Activated CD4-positive, CD25-positive, alpha-beta regulatory T cell (primary cell): ENCODE measurements at places on chromosomes 3 and 15.

DNA sequence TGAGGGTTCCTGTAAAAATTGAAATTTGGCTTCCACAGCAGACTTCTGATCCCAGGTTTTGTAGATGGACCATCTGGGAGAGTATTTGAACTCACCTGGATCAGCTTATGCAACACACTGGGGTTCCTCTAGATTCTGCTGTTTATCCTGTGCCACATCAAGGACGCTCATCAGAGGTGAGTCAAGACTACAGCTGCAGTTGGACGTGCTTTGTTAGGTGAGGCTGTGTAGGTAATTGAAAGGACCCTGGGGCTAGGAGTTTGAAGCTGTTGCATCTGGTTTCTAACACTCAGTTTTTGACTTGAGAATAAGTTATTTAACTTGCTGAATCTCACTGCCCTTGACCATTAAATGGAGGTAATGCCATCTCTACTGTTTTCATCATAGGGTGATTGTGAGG is 394.2 kb downstream of the EDEM1 start:
- DNase-seq: no peak

- no peak for DNase-seq
Observed at GRCh38 chr15:82129761-82130160, 83.9 kb upstream of the MEX3B start.

DNA sequence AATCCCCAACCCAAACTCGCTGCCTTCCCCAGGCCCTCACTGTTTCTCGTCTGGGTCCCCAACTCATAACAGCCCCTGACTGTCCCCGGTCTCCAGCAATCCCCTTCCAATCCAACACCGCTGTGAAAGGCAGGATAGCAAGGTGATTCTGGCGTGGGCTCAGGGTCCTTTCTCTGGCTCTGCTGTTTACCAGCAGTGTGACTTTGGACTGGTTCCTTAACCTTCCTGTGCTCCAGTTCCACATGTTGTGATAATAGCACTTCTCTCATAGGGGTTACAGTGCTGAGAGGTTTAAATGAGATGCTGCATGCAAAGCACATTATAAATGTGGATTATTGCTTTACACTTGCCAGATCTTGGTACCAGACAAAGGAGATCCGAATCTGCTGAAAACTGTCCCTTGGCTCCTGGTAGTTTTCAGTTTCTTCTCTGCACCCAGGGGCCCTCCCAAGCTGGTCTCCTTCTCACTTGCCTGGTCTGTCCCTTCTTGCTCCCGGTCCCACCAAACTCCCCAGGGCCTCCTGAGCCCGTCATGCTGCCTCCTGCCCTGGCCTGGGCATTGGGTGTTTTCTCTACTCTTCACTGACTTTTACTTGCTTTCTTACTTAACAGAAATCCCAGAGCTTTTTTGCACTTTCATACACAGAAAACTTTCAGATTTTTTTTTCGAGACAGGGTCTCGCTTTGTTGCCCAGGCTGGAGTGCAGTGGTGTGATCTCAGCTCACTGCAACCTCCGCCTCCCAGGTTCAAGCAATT is 26.8 kb upstream of the CYP11A1 start:
- no peak for DNase-seq

DNA sequence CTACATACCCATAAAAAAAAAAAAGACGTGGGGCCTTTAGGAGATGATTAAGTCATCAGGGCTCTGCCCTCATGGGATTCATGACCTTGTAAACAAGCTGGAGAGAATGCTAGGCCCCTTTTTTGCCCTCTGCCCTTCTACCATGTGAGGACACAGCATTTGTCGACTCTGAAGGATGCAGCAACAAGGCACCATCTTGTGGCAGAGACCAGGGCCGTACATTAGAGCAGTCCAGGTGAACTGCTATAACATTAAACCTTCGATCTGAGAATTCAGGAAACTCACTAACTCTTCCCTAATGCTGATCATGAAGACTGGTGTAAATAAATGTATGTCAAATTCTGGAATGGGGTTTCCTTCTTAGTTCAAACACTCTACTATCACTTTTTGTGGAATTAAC is 30.7 kb upstream of the SIAH2 start:
- no peak for DNase-seq

GRCh38 chr15:90539789-90540188 is 10.1 kb downstream of the CRTC3 start:
- no peak for DNase-seq

DNA sequence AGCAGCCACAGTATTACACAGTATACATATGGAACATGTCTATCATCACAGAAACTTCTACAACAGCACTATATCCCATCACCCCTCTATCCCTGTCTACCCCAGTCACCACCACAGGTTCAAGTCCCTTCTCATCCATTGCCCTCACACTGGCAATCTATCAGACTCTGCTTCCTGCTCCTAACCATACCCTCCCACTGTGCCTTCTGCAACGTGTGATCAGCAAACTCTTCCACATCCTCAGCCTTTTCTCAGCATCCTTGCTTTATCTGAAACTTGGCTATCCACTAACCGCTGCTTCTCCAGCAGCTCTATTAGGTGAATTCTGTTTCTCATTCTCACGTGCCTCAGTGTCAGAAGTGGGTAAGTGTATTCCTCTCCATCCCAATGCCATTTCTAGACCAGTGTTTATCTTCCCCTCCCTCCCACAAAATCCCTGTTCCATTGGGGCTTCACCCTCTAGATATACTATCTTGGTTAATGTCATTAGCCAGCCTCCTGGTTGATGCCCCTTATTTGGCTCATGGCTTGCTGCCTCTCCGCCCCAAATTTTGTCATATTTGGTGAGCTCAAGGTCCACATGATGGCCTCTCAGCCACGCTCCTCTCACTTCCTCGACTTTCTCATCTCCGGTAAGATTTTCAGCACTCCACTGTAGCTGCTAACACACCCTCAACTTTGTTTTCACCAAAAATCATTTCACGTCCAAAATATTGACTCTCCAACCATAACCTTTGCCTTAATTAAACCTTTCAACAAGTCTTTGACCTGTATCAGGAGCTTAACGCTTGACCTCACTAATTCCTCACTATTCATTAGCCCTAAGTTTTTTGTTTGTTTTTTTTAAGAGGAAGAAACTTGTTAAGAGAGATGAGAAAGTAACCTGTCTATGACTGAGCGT is 69.1 kb downstream of the RBPMS2 start:
- no peak for DNase-seq

GRCh38 chr3:160616311-160616710 is 50.9 kb upstream of the KPNA4 start:
- DNase-seq: no peak

GRCh38 chr3:6921066-6921465 is 60.2 kb downstream of the GRM7 start:
- DNase-seq: no peak

DNA sequence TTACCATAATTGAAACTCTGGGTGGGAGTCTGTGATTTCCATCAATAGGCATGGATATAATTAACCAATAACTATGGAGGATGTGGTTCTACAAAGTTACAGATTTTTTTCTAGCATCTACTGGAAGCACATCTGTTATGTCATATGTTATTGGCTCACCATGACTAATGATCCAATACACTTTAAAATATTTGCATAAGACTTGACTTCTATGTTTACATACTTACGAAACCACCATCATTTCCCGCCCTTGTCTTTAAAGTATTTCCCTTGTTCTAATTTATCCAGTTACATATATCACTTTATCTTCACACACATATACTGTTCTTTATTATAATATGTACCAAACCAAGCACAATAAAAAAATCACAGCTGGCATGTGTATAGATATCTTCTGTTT is 380.3 kb upstream of the CBLB start:
- DNase-seq: no peak

- no peak for DNase-seq
Observed at GRCh38 chr3:21672303-21672702, 78.7 kb downstream of the ZNF385D start.
